NCI-H1436 (cell line): ENCODE measurements at places on chromosomes 6 and 20.

GRCh38 chr20:19427913-19428312 lies 215.5 kb downstream of the SLC24A3 start:
- DNase-seq: no peak

- DNase-seq: no peak
These were observed 111.2 kb upstream of the PRDM1 start for GRCh38 chr6:105974986-105975385.

DNA sequence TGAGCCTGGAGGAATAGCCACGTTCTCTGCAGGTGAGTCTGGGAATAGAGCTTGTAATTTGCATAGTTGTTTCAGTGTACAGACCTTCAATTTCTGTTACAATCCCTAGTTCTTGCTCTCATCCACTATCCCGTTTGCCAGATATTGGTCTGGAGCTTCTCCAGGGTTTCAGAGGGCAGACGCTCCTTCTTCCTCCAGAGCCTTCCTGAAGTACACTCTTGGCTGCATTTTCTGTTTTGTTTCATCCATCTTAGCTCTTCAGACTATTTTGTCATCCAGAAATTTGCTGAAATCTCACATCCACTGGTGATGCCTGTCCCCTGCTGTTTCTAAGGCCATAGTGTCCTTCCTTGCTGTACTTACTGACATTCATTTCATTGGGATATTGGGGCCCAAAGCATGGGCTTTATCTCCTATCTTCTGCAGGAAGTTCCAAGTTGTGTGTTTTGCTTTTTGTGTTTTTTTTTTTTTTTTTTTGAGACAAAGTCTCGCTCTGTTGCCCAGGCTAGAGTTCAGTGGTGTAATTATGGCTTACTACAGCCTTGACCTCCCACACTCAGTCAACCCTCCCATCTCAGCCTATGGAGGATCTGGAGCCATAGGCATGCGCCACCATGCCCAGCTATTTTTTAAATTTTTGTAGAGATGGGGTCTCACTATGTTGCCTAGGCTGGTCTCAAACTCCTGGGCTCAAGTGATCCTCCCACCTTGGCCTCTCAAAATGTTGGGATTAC lies 18.7 kb downstream of the CDS2 start:
- DNase-seq: no peak

GRCh38 chr6:33183071-33183683 lies 9.1 kb downstream of the COL11A2 start:
- no peak for DNase-seq

DNA sequence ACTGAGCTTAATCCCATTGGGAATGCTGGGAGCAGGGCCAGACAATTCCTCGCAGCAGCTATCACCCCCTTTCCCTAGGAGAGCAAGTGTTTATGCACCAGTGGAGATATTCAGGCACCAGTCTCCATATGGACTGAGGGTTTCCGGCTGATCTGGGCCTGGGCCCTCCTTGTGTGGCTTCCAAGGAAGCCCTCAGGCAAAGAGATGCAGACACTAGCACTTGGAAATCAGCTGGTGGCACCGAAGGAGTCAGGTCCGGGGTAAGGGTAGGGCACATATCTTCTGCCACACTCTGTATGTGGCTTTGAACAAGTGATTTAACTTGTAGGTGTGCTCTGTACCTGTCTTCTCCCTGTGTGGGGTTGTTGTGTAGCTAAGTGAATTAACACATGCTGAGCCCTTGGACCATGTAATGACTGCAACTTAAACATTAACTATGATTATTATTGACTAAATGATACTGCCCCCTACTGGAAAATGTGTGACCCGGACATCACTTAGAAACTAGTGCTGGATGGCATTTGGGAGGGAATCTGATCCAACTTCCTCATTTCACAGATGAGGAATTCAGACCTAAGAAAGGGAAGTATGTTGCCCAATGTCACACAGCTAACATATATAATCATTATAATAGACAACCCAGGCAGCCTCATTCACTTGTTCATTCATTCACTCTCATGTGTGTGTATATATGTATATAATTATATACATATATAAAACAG lies 19.3 kb upstream of the WFDC2 start:
- peak; percentile 4 for DNase-seq

DNA sequence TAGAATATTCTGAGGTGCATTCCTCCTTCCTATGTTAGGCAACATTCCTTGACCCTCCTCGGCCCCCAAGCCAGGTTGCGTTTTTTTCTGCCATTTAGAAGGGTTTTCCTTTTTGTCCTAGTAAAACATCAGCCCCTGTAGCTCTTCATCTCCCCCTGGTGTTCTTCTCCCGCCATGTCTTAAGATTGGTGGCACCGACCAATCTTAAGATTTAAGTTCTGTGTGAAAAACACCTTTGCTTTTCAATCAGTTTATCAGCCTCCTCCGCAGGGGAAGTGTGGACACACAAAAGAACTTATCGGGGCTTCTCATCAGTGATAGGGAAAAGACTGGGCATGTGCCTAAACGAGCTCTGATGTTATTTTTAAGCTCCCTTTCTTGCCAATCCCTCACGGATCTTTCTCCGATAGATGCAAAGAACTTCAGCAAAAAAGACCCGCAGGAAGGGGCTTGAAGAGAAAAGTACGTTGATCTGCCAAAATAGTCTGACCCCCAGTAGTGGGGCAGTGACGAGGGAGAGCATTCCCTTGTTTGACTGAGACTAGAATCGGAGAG lies 719 bp upstream of the EDN1 start:
- DNase-seq: peak; percentile 9

- no peak for DNase-seq
These were observed 48.5 kb upstream of the SIRPG start for GRCh38 chr20:1706079-1706478.

- DNase-seq: no peak
These were observed 64.2 kb downstream of the GJA1 start for GRCh38 chr6:121499666-121500065.

- no peak for DNase-seq
These were observed 142.5 kb upstream of the ARG1 start for GRCh38 chr6:131430531-131430930.

DNA sequence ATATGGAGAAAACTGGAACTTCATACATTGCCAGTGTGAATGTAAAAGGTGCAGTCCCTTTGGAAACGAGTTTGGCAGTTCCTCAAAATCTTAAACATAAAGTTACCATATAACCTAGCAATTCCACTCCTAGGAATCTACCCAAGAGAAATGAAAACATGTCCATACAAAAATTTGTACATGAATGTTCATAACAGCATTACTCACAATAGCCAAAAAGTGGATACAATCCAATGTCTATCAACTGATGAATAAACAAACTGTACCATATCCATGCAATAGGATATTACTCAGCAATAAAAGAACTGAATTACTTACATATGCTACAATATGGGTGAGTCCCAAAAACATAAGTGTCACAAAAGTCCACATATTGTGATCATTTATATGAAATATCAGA lies 48.7 kb upstream of the ERVFRD-1 start:
- no peak for DNase-seq

DNA sequence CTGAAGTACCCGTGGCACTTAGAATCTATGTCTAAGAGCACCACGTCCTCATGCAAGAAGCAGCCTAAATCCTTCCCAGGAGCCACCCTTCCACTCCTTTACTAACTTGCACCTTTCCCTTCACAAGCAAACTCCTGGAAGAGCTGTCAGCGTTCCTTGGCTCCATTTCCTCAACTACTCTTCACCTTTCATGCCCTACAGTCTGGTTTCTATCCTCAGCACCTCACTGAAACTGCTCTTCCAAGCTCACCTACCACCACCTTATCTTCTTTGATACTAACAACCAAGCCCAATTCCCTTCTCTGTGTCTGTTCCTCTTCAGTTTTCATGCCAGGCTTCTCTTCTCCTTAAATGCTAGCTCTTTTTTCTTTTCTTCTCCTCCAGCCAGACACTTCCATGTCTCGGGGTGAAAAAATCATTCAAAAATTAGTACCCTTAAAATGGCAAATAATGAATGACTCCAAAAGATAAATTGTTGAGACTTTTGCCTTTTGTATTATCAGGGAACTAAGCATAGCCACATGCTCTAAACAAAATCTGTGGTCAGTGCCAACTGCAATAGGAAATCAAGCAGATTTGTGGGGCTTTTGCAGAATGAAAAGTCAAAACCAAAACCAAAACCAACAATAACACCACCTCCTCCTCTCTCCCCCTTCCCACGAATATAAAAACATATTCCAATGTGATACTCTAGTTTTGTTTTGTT lies 149.6 kb upstream of the KCNK16 start:
- no peak for DNase-seq

GRCh38 chr6:14785493-14785790 lies 460.4 kb upstream of the JARID2 start:
- no peak for DNase-seq

DNA sequence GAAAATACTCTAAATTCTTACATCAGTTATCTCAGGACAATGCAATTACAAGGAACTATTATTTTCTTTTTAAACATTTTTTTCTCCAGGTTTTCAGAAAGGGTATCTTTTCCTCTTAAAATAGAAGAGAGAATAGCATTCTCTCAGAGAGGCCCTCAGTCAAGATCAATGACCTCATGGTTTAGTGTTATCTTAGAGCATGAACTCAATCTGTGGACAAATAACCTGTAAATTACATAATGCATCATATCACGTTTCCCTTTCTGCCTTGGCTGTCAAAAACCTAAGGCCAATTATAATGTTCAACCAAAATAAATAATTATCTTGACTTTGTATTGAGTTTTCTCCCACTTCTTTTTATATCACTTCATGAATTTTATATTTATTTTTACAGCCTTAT lies 202.2 kb downstream of the SLC24A3 start:
- DNase-seq: no peak

DNA sequence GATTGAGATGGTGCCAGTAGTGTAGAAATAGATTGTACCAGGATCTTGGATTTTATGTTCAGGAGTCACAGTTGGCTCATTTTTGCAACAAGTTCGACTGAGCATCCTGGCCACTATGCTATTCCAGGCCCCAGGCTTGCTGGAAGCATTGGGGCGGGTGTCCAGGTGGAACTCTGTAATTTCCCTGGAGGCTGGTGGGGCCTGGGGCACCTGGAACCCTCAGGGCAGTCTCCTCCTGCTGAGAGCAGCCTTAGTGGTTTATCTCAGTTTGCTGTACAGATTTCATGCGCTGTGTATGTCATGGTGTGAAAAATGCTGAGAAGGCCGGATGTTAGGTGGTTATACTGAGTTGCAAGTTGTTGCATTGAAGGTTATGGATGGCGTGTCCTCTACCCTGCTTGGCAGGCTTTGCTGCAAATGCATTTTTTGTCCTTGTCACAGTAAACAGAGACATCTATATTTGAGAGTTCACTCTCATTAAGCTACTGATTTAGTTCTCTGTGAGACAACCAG lies 135.1 kb upstream of the MYLIP start:
- DNase-seq: no peak

- DNase-seq: no peak
These were observed 8.6 kb upstream of the SIRPB2 start for GRCh38 chr20:1499528-1500420.

DNA sequence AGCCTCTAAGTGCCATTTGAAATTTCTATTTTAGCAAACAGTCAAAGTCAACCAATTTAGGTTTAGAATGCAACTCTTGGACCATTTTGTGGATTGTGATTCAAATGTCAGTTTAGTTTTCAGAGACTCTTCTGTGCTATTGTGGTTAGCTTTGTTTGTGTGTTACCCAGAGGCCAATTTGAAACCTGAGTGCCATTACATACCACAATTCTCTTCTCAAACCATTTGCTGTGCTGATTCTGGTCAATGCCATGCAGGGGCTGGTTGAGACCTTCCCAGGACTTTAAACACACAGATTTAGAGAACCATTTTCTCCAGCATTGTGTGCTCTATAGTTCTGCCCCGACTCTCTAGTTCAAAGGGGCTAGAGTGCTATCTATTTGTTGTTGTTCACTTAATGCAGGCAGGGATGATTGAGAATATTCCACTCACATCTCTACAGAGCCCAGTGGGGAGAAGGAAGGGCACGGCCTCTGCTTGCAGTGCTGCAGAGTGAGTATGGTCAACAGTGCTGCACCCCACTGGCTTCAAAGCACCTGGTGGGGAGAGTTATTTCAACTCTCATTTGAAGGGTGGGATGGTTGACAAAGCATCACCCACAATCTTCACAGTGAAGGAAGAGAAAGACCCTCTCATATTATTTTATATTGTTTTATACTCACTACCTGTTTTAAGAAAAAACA lies 738.2 kb downstream of the COL12A1 start:
- no peak for DNase-seq

- no peak for DNase-seq
These were observed 8.2 kb upstream of the BPIFA2 start for GRCh38 chr20:33159713-33160112.

DNA sequence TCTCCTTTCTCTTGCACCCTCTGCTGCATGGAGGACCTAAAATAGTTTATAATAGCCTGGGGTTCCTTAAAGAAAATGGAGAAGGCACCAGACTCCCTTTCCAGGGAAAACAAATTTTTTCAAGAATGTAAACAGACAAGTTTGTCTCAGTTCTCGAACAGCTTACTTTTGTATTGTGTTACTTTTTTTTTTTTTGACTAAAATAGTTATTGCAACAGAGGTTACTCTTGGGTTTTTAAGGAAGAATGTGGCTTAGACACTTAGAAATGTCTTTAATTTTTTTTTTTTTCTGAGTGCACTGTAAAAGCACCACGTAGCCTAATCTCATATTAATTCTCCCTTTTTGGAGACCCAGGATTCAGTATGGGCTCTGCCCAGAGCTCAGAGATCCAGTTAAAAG lies 148.7 kb upstream of the CARMIL1 start:
- DNase-seq: no peak

- no peak for DNase-seq
These were observed 176.5 kb downstream of the SLC16A10 start for GRCh38 chr6:111263837-111264236.

GRCh38 chr6:14783594-14783993 lies 462.3 kb upstream of the JARID2 start:
- DNase-seq: no peak

- DNase-seq: no peak
These were observed 143.0 kb downstream of the GMDS start for GRCh38 chr6:2102316-2102883.

DNA sequence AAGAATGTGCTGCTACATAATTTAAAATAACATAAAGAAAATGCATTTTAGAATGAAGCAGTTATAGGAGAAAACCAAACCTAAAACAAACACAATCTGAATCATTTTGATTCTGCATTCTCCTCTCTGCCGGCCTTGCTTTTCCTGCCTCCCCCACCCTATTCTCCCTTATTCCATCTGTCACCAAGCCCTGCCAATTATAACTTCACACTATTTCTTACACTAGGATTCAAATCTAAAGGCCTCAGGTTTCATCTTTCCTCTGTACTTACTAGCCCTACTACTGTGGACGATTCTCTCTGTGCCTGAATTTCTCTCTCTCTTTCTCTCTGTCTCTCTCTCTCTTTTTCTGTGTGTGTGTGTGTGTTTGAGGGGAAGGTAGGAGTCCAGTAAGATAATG lies 18.7 kb upstream of the PRIM2 start:
- no peak for DNase-seq
